ENCODE measurements at places on chromosomes 6 and 20.

DNA sequence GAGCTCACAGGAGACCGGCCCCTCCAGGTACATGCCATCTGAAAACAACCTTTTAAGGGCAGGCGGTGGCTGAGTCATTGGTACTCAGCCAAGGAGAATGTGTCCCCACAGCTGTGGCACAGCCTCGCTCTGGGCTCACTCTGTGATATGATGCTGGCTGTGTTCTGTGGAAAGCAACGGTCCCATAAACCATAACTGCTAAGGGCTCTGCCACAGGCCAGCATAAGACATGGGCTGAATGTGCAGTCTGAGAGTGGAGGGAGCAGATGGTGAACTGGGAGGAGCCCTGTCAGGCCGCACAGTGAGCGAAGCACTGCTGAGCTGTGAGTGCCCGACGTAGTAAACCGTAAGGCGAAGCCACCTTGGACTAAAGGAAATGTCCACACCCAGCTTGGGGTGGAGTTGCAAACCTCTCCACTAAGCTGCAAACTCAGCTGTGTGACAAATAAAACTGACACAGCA is 375.8 kb downstream of the THBS2 start:
- no peak for DNase-seq

GRCh38 chr6:147741389-147741788 is 232.9 kb downstream of the SAMD5 start:
- no peak for DNase-seq

- DNase-seq: no peak
These were observed 221.8 kb upstream of the SOX4 start for GRCh38 chr6:21371676-21372171.

- DNase-seq: no peak
These were observed 99.0 kb upstream of the ADGRF1 start for GRCh38 chr6:47141171-47141570.

GRCh38 chr6:166751051-166751595 is 124.1 kb upstream of the RPS6KA2 start:
- peak; percentile 36 for DNase-seq

DNA sequence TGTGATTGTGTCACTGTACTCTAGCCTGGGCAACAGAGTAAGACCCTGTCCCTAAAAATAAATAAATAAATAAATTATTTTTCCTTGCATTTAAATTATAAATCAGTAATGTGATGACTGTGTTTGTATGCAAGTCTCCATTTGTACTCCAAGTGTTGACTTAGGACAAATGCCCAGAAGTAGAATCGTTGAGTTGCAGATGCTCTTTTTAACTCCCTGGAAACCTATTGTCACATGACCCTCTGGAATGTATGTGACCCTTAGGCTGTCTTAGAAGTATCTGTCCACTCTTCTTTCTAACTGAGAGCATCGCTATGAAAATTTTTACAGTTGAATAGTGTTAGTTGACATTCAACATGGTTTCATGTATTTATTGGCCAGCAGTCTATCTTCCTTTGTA is 18.8 kb downstream of the OR2A4 start:
- DNase-seq: no peak

GRCh38 chr6:156390621-156391020 is 386.6 kb upstream of the ARID1B start:
- DNase-seq: no peak

GRCh38 chr20:905396-905961 is 10.7 kb downstream of the ANGPT4 start:
- no peak for DNase-seq

GRCh38 chr6:74814440-74814839 is 391.4 kb downstream of the COL12A1 start:
- DNase-seq: no peak

DNA sequence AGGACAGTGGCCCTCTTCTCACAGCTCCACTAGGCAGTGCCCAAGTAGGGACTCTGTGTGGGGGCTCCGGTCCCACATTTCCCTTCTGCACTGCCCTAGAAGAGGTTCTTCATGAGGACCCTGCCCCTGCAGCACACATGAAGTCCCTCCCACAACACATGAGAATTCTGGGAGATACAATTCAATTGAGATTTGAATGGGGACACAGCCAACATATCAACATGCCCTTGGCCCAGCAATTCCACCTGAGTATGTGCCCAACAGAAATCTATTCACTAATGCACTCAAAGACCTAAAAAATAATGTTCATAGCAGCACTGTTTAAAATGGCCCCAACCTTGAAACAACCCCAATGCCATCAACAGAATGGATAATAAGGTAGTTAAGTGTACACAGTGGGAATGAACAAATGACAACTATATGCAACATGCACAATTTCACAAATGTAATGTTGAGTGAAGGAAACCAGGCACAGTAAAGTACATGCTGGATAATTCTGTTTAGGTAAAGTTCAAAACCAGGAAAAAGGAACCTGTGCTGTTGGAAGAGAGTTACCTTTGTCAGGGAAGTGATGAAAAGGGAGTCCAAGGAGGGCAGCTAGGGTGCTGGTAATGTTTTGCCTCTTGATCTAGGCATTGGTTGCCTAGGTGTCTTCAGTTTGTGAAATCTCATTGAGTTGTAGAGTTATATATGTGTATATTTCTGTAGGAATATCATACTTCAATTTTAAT is 16.1 kb downstream of the ISM1 start:
- DNase-seq: no peak

DNA sequence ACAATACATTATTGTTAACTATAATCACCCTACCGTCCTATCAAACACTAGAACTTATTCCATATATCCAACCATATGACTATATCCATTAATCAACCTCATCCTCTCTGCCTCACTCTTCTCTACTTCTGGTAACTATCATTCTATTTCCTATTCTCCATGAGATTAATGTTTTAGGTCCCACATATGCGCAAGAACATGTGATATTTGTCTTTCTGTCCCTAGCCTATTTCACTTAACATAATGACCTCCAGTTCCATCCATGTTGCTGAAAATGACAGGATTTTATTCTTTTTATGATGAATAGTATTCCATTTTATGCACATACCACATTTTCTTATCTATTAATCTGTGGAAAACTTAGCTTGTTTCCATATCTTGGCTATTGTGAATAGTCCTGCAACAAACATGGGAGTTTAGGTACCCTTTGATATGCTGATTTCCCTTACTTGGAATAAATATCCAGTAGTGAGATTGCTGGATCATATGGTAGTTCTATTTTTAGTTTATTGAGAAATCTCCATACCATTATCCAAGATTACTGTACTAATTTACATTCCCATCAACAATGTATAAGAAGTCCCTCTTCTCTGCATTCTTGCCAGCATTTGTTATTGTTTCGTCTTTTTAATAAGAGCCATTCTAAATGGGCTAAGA is 289.4 kb upstream of the GJE1 start:
- no peak for DNase-seq

DNA sequence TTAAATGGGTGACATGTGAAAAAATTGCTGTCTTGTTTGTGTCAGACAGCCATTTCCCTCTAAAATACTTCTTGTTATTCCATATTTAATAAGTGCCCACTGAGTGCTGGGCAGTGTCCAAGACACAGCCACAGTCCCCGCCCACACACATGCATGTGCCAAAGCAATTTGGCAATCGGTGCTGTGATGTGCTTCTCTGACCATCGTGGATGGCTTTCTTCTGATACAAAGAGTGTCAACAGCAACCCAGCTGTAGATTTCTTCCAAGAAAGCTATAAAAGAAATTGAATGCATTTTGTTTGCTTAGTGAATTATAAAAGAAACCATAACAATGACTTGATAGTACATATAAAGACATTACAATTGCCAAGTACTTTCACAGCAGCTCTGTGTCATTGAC is 140.5 kb upstream of the ATXN1 start:
- no peak for DNase-seq

Measured in CD4-positive, alpha-beta T cell treated with Interleukin-17A for 4 hours (primary cell).